Activated T-cell treated with anti-CD3 and anti-CD28 coated beads, Interleukin-2, amount 50 U/mL, for 1 hour (primary cell): ENCODE measurements at places on chromosomes 4 and X.

DNA sequence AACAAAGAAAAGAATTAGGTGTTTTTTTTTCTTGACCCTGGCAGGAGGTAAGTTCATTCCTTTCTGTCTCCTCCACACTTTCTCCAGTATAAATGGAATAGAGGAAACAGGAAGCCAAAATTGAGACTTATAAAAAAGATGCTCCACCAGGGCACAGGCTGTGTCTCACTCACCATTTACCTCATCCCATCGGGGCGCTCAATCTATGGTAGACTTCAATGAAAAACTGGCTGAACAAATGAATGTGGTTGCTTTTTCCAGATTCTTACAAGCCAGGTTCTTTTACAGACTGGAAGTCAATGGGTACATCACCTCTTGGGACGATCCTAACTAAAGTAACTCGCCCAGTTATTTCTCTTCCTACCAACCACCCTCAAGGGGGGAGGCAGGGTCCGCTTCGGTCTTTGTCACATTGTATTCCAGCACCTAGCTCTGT lies 685 bp downstream of the COMMD8 start:
- DNase-seq: no peak

DNA sequence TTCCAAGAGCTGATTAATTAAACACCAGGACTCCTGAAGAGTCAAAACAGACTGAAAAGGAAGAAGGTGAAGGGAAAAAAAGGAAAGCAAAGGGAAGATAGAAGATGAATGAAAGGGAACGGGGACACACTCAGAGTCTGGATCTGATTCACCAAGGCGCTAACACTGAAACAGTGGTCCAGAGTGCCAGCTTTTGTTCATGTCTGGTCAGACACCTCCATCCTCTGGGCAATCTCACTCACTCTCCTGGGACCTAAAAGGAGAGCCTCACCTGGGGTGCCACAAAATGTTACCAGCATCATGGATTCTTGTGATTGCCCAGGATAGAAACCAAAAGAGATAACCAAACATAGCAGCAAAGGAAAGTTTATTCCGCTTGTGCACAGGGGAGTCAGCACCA lies 120.3 kb upstream of the AFF2 start:
- DNase-seq: no peak

- no peak for DNase-seq
These were observed 11.0 kb downstream of the SRD5A3 start for GRCh38 chr4:55356991-55357461.

GRCh38 chrX:9897761-9898161 lies 69.4 kb upstream of the CLDN34 start:
- DNase-seq: no peak

- no peak for DNase-seq
These were observed 226.9 kb downstream of the FSTL5 start for GRCh38 chr4:161936625-161937550.

DNA sequence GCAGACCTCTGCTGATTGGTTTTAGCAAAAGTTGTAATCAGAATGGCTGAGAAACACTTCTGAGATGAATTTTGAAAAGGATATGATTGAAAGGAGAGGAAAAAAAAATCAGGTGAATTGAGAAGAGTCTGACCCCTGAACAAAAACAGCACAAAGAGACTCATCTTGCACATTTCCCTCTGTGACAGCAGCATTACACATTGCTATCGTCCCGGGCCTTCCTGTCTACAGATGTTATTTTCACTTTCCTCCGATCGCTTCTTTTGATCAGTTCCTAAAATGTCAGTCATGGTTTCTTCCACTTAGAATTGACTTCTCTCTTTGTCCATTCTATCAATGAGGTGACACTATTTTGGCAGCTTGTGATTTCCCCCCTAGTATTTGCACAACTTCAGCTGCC lies 262.6 kb downstream of the GPC3 start:
- no peak for DNase-seq

DNA sequence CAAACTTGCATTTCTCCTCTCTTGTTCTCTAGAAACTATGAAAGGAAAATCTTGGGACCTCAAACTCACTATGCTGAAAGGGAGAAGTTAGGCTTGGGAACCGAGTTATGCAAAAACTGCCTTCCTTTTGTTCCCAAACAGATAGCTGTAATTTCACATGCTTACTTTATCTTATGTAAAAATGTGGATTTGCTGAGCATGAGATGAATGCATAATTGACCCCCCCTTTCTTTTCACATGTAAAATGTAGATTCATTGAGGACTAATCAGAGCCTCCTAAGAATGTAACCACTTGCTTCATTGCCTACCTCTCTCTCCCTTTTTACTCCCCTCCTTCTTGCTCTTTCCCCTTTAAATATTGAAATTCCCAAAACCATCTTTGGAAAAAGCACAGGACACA lies 18.0 kb downstream of the TBC1D9 start:
- DNase-seq: no peak

DNA sequence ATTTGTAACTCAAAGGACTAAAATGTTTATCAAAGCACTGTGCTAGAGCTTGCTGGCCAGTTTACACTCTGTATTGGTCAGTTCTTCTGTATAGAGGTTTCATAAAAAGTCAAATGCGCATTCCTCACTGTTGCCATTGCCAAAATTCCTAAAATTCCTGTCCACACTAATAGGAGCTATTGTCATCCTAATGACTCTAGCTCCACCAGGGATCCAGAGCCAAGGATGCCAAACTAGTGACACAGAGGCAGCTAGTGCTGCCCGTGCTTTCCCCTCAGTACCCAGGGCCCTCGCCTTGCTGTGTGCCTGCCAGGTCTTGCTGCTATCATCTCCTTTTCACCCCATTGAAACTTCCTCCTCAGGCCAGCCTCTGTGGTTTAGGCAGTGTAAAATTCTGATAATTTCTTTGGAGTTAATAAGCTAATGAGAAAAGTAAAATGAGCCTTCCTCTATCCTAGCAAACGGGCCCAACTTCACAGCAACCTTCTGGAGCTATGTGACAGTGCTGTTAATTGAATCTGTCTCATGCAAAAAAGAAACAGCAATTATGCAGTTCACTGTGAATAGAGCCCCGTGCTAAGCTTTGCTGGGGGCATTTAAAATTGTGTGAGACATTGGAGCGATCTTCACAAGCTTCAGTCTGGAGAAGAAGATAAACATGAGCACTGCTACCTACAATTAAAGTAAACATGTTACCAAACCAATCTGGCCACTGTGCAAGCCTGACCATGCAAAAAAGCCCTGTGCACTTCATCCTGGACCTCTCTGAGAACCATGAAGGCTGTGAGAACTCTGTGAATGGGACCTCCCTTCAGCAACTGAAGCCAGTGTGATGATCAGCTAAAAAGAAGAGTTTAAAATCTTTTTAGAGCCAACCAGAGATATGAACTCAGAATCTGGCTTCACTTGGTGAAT lies 43.1 kb upstream of the FGF2 start:
- DNase-seq: no peak

DNA sequence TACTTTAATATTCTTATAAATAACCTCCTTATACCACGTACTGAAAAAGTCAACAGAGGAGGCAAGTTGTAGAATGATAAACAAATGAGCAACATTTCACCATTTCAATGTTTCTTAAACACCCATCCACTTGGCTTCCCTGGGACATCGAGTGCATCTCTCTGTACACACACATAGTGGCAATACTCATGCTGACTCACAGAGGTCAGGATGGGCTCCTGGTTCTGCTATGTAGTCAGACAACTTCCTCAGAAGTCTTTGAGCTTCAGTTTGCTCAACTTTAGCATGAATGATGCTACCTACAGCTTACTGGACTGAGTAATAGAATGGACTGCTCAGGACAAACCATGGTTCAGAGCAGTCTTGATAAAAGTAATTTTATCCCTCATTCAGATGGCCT lies 56.9 kb downstream of the MAD2L1 start:
- no peak for DNase-seq

DNA sequence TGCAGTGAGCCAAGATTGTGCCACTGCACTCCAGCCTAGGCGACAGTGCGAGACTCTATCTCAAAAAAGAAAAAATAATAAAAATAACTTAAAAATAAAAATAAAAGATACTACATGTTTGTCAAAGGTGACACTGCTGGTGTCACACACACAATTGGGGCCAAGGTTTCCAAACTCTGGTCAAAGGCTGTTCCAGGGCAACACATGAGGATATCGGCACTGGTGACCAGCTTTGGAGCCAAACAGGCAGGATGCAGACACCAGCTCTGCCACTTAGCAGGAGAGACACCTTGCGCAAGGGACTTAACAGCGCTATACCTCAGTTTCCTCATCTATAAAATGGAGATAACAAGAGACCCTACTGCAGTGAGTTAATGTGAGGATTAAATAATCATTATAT lies 52.3 kb downstream of the CD99L2 start:
- no peak for DNase-seq

DNA sequence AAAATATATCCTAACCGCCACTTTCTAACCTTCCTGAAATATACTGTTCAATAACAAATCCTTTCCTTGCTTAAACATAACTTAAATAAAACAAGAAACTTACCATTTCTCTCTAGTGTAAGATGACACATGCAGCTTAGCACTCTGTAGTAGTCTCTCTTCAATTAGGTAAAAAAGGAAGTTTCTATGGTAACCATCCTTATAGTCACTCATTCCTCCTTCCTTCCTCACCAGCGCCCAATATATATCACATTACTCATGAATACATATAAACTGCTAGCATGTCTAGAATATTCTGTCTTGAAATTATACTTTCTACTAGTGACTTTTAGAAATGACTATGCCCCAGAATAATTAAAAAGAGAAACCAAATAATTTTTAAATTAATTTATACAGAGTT lies 112.2 kb downstream of the SNCA start:
- DNase-seq: no peak

GRCh38 chr4:10716163-10716562 lies 31.6 kb upstream of the CLNK start:
- no peak for DNase-seq

DNA sequence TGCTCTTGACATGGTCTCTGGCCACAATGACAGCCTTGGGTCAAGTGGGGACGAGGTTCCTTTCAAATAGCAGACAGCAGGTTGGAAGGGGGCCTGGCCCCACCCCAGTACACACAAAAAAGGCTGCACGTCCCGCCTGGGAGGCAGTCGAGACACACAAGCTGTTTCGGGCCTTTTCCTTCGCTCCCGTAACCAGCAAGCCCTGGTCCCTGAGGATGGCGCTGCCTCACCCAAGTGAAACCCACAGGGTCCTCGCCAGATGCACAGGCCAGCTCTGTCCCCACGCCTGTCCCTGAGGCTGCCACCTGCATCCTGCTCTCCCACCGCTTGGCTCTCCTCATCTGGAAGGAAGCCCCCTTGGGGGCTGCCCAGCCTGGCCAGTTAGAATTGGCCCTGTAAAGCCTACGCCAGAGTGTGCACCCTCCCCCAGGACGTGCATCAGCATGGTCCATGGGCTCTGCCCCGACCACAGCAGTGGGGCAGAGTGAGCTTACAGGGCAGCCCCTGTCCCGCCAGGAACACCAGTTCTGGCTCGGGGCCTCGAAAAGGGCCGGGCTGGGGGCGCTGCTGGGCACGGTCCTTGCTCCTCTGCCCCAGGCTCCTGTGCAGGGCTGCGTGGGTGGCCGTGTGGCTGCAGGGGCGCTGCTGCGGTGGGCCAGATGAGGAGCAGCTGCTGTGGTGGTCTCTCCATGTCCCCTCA lies 2.0 kb downstream of the CPLX1 start:
- DNase-seq: no peak

GRCh38 chr4:110589297-110589696 lies 33.6 kb downstream of the PITX2 start:
- DNase-seq: no peak

DNA sequence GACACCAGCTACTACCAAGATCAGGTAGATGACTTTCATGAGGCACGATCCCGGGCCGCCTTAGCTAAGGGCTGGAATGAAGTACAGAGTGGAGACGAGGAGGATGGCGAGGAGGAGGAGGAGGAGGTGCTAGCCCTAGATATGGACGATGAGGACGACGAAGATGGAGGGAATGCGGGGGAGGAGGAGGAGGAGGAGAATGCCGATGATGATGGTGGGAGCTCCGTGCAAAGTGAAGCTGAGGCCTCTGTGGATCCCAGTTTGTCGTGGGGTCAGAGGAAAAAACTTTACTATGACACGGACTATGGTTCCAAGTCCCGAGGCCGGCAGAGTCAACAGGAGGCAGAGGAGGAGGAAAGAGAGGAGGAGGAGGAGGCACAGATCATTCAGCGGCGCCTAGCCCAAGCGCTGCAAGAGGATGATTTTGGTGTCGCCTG lies 481 bp downstream of the UTP3 start:
- DNase-seq: peak; percentile 29

- DNase-seq: no peak
These were observed 792 bp downstream of the ADRA2C start for GRCh38 chr4:3766785-3767569.
